ENCODE measurements at places on chromosomes 6 and 20.
A peak's percentile ranks its signal among the peaks of the same experiment; 100 is the strongest.

DNA sequence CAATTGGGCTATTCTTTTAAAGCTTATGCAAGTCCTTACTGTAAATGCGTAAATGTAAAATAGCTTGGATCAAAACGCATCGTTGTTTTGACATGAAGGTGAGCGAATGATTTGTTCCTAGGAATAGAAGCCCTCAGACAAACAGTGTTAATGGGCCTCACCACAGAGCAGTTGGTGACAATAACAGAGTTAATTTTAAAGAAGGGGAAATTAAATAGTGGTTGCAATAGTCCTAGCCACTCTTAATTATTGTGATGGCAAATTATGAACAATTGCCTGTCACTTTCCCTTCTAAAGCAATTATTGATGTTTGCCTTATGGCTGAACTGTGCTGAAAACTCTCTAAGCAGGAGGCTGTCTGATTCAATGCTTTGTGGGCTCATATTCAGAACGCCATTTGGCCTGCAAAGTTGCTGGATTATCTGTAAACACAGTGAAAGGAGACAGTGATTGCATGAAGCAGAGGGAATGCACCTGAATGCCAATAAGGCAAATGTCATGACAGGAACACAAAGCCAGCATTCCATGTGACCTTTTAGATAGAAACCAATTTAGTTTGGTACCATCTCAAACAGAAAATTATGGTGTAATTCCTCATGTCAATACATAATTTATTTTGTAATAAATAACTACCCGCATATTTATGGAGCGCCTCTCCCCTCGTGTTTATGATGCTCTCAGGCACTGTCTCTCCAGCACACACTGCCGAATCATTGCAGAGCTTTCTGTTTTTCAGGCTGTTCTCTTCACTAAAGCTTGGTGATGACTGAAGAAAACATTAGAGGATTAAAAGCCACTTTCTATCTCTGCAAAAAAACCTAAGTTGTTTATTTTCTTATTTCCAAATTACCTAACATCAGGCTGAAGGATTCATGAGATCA, 387.5 kb downstream of the HACE1 start:
- no peak for DNase-seq

DNA sequence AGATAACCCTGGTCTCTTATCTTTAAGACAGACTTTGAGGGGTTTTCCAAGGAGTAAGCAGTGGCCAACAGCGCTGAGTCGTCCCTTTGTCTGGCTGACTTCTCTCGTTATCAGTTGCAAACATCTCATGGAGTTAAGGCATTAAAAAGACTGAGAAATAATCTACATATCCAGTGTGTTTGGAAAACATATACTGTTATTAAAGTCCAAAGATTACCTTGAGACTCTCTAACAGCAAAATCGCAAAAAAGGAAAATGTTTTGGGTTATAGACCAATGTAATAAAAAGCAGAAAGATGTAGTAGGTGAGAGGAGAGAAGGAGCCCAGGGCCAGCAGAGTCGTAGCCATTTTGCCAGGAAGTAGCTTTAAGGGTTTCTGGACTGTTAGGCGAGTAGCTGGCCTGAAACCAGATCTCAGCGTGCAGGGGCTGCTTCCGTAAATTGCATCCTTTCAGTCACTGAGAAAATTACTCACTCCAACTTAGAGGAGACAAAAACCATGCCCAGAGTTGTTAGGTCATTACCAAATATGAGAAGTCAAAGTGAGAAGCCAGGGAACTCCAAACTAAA, 24.6 kb downstream of the MYLK4 start:
- peak; percentile 53 for DNase-seq

GRCh38 chr6:19864285-19864684, 27.1 kb downstream of the ID4 start:
- no peak for DNase-seq

GRCh38 chr20:25683050-25683449, 13.6 kb downstream of the ZNF337 start:
- no peak for DNase-seq

DNA sequence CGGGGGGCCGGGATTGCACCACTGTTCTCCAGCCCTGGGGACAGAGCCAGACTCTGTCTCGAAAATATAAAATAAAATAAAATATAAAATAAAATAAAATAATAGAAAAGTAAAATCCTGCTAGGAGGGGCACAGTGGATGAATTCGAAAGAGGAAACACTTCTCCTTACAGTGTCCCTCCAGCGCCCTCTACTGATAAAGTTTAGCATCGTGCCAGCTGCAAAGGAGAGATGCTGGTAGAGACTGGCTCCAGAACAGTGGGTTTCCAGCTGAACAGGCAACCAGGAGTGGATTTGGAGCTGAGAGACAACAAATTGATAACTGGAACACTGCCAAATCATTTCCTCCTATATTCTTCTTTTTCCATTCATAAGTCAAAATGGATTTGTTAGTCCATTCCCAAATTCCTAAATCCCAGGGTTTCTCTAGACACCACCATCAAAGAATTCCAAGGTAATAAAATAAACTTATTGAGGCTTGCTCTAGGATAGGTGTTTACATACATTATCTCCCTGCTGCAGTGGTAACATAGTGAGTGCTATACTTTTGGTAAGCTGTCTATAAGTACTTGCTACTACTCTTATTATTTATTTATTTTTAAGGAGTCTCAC, 31.7 kb upstream of the TBPL1 start:
- peak; percentile 28 for DNase-seq

GRCh38 chr20:13220194-13220903, 725 bp upstream of the ISM1 start:
- DNase-seq: no peak

GRCh38 chr6:127201321-127201720, 65.3 kb upstream of the RNF146 start:
- DNase-seq: no peak

Measured in skeletal muscle cell (primary cell).